Erythroblast (primary cell): ENCODE measurements at places on chromosomes 13 and 19.

DNA sequence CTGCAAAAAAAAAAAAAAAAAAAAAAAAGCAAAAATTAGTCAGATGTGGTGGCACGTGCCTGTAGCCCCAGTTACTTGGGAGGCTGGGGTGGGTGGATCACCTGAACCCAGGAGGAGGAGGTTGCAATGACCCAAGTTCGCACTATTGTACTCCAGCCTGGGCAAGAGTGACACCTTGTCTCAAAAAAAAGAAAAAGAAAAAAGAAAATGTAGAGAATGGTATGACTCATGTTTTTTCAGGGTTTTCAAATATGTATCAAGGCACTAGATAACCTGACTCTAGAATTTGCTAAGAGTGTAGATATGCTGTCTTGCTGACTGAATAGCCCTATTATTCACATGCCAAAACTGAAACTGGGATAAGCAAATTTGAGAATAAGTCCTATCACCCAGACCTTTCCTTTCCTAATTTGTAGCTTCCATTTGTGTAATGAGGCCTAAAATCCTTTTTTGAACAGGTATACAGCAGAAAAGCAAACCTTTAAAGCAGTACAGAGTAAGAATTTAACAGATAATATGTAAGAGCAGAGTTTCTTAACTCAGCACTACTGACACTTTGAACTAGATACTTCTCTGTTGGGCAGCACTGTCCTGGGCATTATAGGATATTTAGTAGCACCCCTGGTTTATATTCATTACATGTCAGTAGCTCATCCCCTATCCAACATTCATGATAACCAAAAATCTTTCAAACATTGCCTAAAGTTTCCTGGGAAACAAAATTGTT, 108.6 kb downstream of the ELF1 start:
- DNase-seq = peak; percentile 39

GRCh38 chr19:38550376-38550775, 67.4 kb downstream of the MAP4K1 start:
- DNase-seq = no peak

DNA sequence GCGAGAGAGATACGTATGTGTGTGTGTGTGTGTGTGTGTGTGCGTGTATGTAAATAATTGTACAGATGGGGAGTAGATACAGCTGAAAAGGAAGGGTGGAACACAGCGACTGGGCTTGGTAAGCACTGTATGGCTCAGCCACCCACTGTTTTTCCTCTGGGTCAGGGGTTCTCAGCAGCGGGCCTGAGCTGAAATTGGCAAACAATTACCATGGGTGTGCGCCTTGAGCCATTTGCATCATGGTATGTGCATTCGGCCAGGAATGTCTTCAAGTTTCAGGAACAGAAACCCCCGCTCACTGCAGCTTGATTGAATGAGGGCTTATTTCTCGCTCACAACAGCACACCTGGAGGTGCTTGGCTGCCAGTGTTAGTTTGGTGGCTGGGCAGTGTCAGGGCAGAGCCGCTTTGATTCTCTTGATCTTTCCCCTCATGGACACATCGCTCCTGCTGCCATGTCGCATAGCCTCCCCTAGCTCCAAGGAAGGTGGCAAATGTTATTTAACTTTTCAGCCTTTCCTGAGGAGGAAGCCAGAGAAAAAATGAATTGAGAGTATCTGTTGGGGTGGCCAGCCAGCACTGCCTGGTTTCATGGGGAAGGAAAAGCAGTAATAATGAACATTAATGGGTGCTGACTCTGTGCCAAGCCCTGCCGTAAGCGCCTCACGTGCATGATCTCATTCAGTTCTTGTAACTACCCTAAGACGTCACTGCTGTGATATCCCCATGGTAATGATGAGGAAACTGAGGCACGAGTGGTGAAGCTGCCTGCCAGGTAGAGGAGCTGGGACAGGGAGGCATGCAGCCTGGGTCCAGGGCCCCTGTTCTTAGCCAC, 126.9 kb downstream of the SIPA1L3 start:
- no peak for DNase-seq

- DNase-seq = no peak
Observed at GRCh38 chr13:73215823-73216222, 157.0 kb downstream of the KLF5 start.

DNA sequence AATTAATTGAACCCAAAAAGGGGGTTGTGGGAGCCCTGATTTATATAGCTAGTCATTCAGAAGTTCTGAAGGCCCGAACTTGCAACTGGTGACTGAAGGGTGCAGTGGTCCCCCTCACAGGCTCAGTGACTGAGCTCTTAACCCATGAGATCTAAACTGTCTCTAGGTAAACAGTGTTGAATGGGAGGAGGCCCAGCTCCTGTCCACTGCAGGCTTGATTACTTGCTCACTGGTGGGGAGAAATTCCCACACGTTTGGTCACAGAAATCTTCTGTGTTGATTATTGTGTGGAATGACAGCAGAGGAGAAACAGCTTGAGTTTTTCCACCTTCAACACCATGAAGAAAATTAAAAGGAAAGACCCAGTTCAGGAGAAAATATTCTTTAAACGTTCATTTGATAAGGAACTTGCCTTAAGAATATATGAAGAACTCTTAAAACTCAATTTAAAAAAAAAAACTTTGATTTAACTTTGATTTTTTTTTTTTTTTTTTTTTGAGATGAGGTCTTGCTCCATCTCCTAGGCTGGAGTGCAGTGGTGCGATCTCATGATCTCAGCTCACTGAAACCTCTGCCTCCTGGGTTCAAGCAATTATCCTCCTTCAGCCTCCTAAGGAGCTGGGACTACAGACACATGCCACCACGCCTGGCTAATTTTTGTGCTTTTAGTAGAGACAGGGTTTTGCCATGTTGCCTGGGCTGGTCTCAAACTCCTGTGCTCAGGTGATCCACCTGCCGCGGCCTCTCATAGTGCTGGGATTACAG, 249.3 kb downstream of the UQCRFS1 start:
- no peak for DNase-seq

GRCh38 chr13:75432045-75432444, 49.9 kb downstream of the TBC1D4 start:
- DNase-seq = peak; percentile 20

DNA sequence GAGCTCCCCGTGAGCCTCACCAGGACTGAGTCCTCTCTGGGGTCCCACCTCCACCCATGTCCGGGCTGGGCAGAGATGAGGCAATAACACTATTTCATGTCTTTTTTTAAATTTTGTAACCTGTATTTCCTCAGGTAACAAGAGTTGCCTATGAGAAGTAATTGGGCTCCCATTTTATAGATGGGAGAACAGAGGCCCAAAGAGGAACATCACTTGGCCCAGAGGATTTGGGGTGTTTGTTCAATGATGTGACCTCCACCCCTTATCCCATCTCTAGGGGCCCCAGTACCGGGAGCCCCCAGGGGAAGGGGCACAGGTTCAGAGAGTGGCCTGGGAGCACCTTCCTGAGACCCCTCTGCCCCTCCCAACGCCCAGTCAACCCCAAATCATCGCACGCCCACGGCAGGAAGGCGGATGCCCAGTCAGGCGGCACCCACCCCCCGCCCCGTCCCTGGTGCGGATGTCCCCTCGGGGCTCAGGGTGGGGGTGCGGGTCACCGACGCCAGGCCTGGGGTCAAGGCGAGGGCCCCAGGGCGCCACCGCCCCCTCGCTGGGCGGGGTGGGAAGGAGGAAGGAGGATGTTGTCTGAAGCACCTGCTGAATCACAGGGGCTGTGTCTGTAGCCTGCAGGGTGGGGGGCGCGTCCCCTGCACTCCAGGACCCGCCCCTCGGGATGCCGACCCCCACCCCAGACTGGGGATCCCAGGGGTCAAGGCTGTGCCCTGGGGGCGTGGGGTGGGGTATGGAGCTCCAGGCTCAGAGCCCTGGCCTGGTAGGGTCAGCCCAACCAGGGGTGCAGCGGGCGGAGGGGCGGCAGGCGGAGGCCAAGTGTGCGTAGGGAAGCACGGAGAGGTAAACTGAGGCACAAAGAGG, 9.0 kb upstream of the CIRBP start:
- no peak for DNase-seq

DNA sequence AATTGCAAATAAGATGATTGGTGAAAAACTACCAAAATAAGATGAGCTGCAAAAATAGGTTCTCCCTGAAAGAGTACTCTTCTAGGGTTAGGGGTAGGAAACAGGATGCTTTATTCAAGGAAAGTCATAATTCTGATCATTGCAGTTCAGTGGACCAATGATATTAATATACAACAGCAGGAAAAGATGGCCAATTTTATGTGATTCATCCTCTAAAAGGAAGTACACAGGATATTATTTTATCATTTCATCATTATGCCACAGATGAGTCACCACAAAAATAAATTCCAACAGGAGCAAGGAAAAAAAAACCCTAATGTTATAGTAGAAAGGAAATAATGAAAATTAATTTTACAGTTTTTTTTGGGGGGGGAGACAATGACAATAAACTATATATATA, 205.0 kb downstream of the NALCN start:
- no peak for DNase-seq

DNA sequence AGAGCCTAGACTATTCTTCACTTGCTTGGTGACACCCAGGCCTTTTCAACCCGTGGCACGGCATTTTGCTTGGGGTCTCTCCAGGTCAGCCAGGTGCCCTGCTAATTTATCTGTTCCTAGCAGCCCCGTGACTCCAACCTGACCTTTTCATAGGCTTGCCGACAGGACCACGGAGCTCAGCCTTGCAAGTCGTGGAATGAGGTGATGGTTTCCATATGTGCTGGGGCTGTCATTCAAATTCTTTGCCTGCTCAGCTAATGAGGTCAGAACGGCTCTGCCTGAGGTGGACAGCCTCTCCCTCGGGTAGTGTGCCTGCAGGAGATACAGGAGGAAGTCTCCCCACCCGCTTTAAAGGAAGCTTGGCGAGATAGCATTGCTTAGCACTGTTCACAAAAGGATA, 61.0 kb downstream of the SHISA2 start:
- DNase-seq = no peak

- no peak for DNase-seq
Observed at GRCh38 chr19:45682908-45683307, 8.8 kb downstream of the SNRPD2 start.

DNA sequence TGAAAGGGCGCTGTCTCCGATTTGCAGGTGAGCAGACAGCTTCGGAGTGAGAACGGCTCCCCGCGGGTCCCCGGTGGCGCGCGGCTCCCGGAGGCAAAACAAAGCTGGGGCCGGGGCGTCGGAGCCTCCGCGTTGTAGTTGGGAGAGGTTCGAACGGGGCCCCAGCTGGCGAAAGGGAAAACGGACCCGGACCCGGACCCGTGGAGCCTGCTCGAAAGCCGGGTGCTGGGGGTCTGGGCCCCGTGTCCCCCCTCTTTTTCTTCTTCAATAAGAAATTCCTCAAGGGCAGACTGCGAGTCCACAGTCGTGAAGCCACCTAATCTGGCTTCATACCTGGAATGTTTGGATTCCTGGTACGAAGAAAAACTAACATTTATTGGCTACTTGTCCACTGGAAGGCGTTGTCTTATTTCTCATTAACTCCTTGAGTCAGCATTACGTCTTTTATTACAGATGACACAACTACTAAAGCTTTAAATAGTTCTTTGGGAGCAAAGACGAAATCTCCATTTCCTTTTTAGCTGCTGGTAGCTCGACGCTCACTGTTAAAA, 632 bp upstream of the MTIF3 start:
- DNase-seq = peak; percentile 60

GRCh38 chr19:3740431-3740830, 21.1 kb downstream of the APBA3 start:
- DNase-seq = no peak

GRCh38 chr13:30698488-30699005, 36.8 kb upstream of the ALOX5AP start:
- no peak for DNase-seq

- DNase-seq = no peak
Observed at GRCh38 chr19:31436121-31436776, 87.0 kb upstream of the TSHZ3 start.

GRCh38 chr13:47004027-47004426, 107.2 kb upstream of the HTR2A start:
- no peak for DNase-seq

GRCh38 chr13:97495678-97496077, 61.7 kb downstream of the RAP2A start:
- DNase-seq = no peak

- DNase-seq = no peak
Observed at GRCh38 chr13:78192716-78193115, 274.1 kb upstream of the EDNRB start.

- DNase-seq = no peak
Observed at GRCh38 chr13:59495936-59496512, 667.7 kb downstream of the DIAPH3 start.

DNA sequence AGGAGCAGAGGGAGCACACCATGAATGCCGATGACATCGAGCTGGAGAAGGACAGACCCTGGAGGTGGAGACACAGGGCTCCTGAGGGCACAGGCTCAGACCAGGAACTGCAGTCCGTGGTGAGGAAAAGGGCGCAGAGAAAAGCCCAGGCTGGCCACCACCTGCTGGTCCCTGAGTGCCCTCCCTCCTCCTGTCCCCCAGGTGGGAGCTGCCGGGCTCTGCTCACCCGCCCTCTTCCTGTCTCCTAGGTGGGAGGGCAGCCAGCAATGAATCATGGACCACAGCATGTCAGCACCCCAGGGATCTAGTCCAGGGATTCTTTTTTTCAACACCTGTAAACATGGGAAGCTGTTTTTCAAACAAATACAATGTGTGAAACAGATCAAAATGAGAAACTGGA, 94.6 kb upstream of the ARHGEF7 start:
- no peak for DNase-seq

- DNase-seq = no peak
Observed at GRCh38 chr19:11300811-11301120, 4.8 kb downstream of the TSPAN16 start.

DNA sequence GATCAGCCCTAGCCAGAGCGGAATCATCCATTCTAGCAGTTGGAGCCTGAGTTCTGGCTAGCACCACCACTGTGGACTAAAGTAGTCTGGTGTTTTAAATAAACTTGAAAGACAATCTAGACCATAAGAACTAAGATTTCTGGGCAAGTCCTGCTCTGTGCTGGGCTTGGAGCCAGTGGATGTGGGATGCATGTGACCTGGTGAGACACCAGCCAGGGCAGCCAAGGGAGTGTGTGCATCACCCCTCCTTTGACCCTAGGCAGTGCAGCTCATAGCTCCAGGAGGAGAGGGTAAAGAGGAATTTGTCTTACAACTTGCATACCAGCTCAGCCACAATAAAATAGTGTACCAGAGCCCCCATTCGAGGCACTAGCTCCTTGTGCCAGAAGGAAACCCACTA, 21.0 kb downstream of the ITGBL1 start:
- no peak for DNase-seq

DNA sequence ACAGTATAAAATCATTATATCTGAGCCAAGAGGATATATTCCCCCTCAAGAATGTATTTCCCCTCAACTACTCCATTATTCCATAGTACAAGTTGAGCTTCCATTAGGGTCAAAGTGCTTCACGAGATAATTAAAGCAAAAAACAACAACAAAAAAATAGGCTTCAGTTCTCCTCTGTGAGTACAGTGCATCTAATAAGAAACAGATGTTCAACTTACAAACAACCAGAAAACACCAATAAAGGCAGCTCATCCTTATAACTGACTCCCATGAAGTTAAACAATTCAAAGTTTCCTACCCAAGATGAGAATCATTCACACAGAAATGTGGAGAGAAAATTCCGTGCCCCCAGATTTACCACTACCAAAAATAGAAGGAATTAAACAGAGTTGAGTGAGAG, 854.4 kb downstream of the PCDH9 start:
- DNase-seq = no peak

- no peak for DNase-seq
Observed at GRCh38 chr13:27523346-27524073, 73.1 kb upstream of the MTIF3 start.

GRCh38 chr13:39867807-39868206, 212.3 kb downstream of the COG6 start:
- DNase-seq = no peak

- no peak for DNase-seq
Observed at GRCh38 chr19:10144361-10144760, 24.7 kb upstream of the EIF3G start.
